ENCODE measurements at places on chromosomes 3 and 15.

DNA sequence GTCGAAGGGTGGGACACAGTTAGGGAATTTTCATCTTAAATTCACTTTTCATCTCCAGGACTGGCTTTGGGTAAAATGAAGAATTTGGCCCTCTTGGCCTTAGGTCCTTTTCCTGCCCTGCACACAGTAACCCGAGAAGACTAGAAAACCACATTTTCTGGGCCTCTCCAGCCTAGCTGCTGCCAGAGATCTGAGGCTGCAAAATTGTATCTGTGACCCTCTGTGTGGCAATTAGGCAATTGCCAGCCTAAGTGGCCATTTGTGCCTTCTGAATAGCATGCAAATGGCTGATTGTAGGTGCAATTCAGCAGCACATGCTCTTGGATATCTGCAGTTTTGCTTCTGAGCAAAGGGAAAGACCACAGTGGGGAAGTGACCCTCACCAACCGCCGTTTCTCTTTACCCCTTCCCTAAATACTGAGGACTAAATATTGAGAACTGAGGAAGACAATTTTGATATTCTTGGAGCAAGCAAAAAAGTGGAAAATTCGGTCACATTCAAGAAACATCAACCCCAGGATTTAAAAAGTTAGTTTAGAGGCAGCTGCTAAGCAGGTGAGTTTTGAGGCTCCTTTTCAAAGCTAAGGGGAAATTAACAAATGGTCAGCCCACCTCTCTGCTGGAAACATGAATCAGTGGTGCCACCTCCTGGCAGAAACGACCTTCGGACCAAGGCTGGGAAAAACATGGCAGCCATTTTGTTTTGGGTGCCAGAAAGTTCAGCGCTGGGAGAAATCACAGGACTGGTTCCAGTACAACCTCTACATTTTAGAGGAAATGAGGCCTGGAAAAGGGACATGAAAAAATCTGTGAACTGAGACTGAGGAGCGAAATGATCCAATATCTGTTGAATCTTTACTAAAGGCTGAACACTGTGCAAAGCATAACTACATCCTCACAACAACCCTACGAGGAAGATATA lies 56.6 kb upstream of the PRTG start:
- DNase-seq, result no peak

GRCh38 chr3:187811585-187812250 lies 66.5 kb upstream of the BCL6 start:
- no peak for DNase-seq

- DNase-seq, result no peak
Observed at GRCh38 chr3:160697637-160698380, 20.8 kb downstream of the ARL14 start.

DNA sequence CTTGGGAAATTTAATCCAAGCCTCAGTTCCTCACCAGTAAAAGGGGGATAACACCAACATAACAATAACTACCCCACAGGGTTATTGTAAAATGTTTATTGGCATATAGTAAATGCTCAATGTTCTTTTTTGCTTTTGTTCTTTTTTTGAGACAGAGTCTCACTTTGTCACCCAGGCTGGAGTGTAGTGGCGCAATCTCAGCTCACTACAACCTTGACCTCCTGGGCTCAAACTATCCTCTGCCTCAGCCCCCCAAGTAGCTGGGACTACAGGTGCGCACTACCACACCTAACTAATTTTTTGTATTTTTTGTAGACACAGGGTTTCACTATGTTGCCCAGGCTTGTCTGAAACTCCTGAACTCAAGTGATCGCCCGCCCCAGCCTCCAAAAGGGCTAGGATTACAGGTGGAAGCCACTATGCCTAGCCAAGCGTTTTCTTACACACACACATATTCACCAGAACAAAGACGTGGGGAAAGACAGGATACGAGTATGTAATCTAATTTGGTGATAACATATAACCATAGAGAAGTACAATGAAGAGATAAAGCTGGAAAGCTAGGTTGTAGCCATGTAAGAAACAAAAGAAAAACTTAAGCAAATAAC lies 11.7 kb downstream of the STAG1 start:
- no peak for DNase-seq

GRCh38 chr3:43994657-43995546 lies 246.8 kb upstream of the TOPAZ1 start:
- DNase-seq, result no peak

- DNase-seq, result no peak
Observed at GRCh38 chr15:95663156-95664100, 667.1 kb upstream of the NR2F2 start.

DNA sequence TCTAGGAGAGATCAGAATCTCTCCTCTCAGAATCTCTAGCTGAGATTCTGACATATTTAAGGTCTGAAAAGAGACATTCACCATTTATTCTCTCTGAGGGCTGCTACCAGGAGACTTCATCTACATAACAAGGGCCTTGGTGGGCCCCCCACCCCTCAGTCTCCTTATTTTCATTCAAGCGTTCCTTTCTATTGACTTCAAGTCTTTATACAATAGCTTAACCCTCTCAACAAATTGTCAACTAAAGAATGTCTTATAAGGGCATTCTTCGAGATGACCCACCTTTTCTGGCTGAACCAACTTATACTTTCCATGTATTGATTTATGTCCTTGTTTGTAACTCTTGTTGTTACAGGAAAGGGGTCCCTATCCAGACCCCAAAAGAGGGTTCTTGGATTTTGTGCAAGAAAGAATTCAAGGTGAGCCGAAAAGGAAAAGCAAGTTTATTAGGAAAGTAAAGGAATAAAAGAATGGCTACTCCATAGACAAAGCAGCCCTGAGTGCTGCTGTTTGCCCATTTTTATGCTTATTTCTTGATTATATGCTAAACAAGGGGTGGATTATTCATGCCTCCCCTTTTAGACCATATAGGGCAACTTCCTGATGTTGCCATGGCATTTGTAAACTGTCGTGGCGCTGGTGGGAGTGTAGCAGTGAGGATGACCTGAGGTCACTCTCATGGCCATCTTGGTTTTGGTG lies 209.5 kb upstream of the ALCAM start:
- DNase-seq, result no peak

DNA sequence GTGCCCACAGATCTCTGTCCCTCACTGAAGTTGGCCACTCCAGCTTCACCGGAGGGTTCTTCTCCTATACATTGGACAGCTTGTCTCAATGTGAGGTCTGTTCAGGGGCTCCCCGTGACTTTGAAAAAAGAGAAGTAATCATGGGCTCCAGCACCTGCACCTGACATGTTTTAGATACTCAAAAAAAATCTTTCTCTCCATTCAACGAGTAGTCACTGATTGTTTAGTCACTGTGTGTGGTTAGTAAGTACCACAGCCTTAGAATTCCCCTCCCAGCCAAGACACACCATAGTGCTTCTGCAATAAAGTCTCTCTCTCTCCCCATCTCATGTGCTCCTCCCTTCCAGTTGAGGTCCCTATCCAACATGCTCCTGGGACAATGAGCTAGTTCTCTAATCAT lies 18.6 kb downstream of the CCR9 start:
- DNase-seq, result no peak

DNA sequence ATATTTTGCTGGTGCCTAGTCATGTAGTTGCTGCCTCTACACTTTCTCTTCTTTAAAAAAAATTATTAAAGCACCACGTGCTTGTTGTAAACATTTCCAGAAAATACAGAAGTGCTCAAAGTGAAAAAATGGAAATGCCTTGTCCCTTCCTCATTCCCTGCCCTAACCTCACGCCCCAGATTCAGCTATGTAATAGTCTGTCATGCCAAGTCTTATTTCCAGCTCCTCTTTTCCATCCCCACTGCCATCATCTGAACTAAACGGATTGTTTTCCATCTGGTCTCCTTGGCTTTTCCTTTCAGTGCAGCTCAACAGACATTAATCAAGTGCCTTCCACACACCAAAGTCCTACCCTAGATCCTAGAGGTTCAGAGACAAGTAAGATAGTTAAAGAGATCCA lies 15.5 kb downstream of the ZNF774 start:
- DNase-seq, result no peak

- DNase-seq, result no peak
Observed at GRCh38 chr3:119245778-119246177, 5.1 kb upstream of the B4GALT4 start.

GRCh38 chr3:107117922-107118536 lies 259.2 kb upstream of the CCDC54 start:
- no peak for DNase-seq

- no peak for DNase-seq
Observed at GRCh38 chr3:93923006-93923405, 50.7 kb downstream of the PROS1 start.

- DNase-seq, result no peak
Observed at GRCh38 chr3:15531346-15531745, 9.8 kb upstream of the COLQ start.

DNA sequence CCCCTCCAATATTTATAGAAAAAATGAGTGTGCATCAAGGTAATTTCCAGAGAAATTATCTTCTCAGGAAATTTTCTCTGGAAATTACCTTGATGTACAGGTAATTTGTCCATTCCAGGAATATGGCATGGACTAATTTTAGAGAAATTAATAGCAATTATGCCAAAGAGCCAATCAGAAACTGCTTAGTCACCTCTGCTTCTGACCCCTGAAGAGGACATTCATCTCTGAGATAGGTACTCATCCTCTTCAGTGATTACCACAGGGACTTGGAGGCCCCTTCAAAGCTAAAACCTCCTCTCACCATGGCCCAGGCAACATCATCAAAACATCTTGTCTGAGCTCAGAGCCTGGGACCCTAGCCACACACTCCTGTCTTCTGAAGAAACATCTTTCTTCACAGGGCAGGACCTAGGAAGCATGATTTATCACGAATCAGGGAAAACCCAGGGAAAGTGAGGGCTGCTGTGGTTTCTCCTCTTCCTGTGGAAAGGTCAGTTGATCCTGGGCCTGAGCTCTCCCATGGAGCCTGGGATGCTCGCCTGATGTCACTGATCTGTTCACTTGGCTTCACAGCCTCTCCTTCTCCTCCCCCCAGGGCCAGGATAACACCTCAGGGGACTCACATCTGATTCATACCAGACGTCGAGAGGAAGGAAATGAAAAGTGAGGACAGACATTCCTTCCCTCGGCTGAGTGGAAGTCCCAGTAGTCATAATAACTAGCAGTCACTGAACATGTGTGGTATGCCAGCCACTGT lies 210.5 kb downstream of the DTWD1 start:
- no peak for DNase-seq

DNA sequence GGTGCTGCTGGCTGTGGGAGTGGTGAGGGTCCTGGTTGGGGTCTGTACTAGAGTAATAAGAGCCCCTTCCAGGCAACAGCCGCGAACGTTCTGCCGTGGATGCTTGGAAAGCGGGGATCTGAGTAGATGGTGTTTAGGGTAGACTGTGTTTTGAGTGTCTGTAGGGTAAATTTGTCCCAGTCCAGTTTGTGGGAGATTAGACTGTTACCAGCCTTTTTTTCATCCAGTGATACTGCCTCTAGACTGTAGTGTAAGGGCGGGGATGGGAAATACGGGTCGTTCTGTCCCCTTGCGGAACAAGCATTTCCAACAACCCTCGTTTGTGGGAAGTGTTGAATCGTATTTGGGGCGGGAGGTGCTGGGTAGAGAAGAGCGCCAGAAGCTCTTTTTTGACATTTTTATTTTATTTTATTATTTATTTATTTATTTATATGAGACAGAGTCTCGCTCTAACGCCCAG lies 424 bp downstream of the HAUS2 start:
- DNase-seq, result no peak

- no peak for DNase-seq
Observed at GRCh38 chr15:56821721-56822425, 88.6 kb upstream of the ZNF280D start.

DNA sequence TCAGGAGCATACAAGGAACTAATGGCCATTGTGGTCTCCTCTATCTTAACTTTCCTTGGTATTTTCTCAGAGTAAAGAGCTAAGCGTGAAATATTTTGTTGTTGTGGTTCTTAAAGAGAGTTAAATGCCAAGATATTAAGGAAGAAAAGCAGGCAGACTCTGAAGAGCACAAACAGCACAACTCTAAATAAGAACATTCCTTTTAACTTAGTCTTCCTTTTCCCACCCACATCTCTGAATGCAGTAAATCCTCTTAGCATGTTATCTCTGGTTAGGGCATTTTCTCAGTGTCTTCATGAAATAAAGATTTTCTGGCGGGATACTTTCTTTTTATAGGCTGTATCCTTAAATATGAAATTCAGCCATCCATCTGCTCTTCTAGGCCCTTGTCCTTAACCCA lies 1.5 kb downstream of the GPR87 start:
- no peak for DNase-seq

DNA sequence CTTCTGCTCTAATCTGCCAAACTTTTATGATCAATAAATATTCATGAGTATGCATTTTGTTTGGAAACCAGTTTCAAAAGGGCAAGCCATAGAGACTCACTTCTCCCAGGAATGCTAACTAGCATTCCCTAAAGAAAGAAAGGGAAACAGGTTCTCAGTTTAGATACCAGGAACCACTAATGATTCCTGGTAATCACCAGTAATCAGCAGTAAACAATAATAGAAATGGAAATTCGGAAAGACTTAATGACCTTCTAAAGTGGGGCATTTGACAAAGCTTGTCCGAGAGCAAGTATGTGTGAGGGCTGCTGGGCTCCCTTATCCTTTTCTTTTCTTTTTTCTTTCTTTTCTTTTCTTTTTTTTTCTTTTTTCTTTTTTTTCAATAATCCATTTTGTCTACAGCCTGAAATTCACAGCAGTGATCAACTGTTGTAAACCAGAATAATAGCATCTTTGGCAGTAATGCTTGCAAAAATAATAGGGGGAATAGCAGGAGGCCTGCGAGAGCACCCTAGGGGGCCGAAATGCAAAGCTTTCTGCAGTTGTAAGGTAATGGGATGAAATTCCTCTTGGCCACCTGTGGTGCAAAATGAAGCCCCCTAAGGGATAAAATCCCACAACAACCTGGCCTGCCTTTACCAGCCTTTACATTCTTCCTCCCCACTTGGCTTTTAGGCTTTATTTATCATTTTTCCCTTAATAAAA lies 253.2 kb downstream of the ZPLD1 start:
- no peak for DNase-seq

DNA sequence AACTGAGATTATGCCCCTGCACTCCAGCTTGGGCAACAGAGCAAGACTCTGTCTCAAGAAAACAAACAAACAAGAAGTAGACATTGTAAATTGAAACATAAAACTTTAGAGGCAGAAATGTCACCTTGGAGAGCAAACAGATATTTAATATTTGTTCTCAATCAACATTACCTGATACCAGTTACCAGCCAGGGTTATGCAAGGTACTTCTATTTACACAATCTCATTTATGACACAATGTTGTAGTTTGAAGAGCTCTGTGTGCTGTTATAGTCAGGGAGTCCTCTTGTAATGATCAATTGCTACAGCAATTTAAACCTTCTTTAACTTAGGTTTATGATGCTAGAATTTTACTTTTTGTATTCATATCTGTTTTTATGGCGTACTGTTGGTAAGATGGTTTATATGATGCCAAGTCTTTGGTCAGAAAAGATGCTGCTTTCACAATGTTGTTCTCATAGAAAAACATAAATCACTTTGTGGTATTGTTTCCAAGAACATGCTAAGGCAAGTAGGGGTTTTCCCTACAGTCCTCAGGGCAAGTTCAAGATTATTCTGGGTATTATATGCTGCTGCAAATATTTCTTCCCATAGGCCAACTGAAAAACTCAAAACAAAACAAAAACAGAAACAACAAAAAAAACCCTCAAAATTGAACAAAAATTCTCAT lies 173.5 kb downstream of the TNIK start:
- no peak for DNase-seq

Data from stimulated activated CD8-positive, alpha-beta memory T cell treated with anti-CD3 and anti-CD28 coated beads, Interleukin-2, amount 100 ng/mL, for 1 hour (primary cell).